ENCODE measurements at places on chromosomes 1 and 21. TPM values are rescaled to one million over a fixed set of nuclear protein-coding genes. Genes with fewer than 3 reads are reported as not detected.

Gene CD247
- not detected for total RNA-seq

Gene SLC27A3
- total RNA-seq = 10.6 TPM

Gene DCDC2B
- total RNA-seq = not detected

Gene PTPN7
- not detected for total RNA-seq

Gene FCAMR
- total RNA-seq = not detected

Gene C1orf167
- total RNA-seq = 0.36 TPM

Gene SPOCD1
- 7.3 TPM for total RNA-seq

Gene WDR64
- total RNA-seq = not detected

Gene KRTAP7-1
- not detected for total RNA-seq

Gene CD52
- not detected for total RNA-seq

Gene CD84
- total RNA-seq = not detected

Gene FCRL6
- total RNA-seq = not detected

Gene NCF2
- total RNA-seq = 1.2 TPM

Gene BCL2L15
- total RNA-seq = 0.33 TPM

Gene TDRD5
- total RNA-seq = not detected

Gene HHAT
- total RNA-seq = 6.4 TPM

Gene RXRG
- not detected for total RNA-seq

All from chondrocyte (in vitro differentiated cells).